ENCODE measurements at places on chromosomes 5 and 9.

DNA sequence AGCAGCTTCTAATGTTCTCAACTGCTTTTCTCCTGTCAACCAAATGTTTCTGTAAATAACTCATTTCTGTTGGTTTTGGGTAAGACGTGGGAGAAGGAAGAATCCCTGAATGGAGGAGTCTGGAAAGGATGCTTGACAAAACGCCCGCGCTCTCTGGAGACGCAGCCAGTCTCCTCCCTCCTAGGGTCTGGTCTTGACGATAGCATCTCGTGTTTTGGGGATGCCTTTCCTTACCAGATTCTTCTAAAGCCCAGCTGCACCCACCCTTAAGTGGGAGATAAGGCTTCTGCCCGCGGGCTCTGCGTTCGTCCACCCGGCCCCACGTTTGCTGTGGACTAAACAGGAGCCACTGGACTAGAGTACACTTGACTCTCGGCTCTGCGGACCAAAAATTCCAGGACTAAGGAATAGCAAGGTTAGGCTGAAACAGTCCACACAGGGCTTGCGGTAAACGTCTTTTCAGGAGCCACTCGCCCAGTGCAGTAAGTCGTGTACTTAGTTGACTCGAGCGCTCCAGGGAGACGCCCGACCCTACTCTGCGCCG is 491 bp upstream of the CTSL start:
- no peak for DNase-seq

- no peak for DNase-seq
Measured at GRCh38 chr9:2213830-2214468, 198.8 kb downstream of the SMARCA2 start.

GRCh38 chr9:4382722-4383317 is 83.0 kb upstream of the GLIS3 start:
- no peak for DNase-seq

DNA sequence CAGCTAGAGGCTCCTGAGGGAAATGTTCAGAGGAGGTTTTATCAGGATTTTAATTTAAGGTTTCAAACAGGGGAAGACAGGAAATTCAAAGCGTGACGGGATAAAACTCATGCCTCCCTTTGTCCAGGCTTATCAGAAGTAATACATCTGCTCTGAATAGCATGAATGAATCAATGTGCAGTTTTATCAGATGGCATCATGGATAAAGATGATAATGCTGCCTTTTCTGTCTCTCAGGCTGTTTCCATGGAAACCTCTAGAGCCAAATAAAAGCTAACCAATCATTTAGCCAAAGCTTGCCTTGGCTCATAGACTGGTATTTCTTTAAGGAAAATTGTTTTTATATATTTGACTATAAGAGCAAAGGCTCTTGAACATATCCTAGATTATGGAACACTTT is 16.4 kb downstream of the MFAP3 start:
- no peak for DNase-seq

- no peak for DNase-seq
Measured at GRCh38 chr5:119217183-119217582, 138.6 kb upstream of the TNFAIP8 start.

- DNase-seq = no peak
Measured at GRCh38 chr9:81635521-81636254, 53.7 kb downstream of the TLE1 start.

DNA sequence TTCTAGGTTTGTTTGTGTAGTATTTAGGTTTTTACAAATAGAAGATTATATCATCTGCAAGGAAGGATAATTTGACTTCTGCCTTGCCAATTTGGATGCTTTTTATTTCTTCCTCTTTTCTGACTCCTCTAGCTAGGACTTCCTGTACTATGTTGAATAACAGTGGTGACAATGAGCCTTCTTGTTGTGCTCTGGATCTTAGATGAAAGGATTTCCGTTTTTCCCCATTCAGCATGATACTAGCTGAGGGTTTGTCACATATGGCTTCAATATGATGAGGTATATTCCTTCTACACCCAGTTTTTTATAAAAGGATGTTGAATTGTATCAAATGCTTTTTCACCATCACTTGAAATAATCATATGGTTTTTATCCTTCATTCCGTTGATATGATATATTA is 101.4 kb downstream of the FBXO4 start:
- DNase-seq = no peak

DNA sequence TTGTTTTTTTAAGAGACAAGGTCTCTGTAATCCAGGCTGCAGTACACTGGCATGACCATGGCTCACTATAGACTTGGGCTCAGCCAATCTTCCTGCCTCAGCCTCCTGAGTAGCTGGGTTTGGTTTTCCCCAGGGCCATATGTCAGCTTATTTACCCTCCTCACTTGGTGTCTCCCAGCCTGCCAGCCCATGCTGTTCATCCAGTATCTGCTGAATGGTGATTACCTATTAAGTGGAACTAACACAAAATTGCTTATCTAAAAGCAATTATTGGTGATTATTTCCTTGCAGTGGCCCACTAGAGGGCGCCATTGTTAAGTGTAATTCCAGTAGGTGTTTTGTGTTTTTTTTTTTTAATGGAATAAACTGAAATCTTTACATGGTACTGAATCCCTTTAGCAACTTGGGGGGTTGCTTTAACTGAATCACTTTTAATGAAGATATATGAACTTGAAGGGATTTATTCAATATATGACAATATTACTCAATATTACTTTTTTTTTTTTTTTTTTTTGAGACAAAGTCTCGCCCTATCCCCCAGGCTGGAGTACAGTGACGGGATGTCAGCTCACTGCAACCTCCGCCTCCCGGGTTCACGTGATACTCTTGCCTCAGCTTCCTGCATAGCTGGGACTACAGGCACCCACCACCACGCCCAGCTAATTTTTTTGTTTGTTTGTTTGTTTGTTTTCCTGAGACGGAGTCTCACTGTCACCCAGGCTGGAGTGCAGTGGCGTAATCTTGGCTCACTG is 13.8 kb downstream of the EXOSC2 start:
- peak; percentile 65 for DNase-seq

DNA sequence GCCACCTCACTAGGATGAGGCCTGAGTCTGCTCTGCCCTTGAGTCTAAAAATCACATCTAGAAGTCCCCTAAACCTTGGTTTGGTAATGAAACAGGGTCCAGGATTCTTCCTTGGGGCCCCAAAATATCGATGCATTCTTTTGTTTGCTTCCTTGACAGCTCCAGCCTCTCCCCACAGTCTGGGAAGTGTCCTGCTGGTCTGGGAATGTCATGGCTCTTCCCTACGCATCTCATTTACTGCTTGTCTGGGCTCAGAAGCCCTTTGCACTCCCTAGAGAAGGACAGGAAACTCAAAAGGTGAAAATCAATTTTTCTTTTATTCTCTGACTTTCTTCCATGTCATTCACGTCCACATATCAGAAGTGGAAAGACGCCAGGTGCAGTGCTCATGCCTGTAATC is 115.8 kb downstream of the DRD1 start:
- no peak for DNase-seq

GRCh38 chr5:141781910-141782309 is 96.3 kb downstream of the PCDH1 start:
- DNase-seq = no peak
